CD8-positive, alpha-beta memory T cell (primary cell): ENCODE measurements at places on chromosomes 1 and 21.

- no peak for DNase-seq
Measured at GRCh38 chr1:207713529-207713928, 38.3 kb upstream of the CD46 start.

- no peak for DNase-seq
Measured at GRCh38 chr1:6724517-6725141, 23.0 kb upstream of the DNAJC11 start.

DNA sequence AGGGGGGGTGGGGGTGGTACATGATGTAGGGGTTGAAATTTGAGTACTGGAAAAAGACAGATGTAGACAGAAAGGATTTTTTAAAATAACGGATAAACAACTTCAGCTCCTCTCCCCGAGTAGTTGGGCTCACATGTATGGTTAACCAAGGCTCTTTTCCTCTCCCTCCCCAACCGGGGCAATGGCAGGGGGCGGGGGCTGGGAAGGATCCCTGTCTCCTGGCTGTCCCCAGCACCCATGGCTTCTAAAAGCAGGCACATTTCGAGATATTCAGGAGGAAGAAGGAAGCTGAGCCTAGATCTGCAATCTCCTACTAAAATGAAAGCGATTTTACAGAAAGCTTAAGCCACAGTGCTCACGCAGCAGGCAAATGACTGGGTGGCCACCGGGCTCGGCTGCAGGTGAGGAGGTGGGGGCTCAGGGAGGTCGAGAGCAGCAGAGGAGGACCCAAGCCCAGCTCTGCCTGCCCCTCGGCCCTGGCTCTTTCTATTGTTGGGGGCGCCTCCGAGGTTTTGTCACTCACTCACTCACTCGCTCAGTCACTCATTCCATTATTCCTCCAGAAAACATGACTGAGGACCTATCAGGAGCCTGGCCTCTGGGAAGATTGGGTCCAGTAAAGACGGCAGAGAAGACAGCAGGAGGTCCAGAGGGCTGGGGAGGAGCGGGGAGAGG is 573.3 kb downstream of the PTPRU start:
- no peak for DNase-seq

DNA sequence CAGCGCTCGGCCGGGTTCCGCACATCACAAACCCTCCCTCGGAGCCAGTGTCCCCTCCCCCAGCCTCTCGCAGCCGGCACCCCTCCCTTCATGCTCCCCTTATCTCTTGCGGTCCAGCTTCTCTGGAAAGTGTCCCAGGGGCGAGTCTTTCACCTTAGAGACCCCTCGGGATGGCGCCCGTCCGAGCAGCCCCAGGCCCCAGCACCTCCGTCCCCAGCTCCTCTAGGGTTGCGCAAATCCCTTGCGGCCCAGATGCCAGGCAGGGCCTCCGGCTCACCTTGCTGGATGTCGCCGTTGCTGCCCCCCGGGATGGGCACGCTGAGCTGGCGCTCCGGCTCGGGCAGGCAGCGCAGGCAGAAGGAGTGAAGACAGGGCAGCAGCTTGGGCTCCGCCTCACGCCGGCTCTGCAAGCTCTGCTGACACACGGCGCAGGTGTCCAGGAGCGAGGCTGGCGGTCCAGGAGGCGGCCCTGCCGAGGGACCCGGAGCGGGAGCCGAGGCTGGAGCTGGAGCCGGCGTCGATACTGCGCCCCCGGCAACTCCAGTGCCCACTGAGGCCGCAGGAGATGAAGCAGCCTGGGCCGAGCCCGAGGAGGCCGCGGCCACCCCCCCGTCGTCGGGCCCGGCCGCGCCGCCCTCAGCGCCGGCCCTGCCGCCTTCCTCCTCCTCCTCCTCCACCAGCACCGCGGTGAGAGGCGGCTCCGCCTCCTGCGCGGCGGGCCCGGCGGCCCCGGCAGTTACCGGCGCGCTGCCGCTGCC is 550 bp downstream of the TRIM33 start:
- DNase-seq: peak; percentile 39

- DNase-seq: no peak
Measured at GRCh38 chr1:113488576-113489177, 98.4 kb downstream of the MAGI3 start.

- no peak for DNase-seq
Measured at GRCh38 chr1:212077028-212077427, 41.5 kb downstream of the DTL start.

DNA sequence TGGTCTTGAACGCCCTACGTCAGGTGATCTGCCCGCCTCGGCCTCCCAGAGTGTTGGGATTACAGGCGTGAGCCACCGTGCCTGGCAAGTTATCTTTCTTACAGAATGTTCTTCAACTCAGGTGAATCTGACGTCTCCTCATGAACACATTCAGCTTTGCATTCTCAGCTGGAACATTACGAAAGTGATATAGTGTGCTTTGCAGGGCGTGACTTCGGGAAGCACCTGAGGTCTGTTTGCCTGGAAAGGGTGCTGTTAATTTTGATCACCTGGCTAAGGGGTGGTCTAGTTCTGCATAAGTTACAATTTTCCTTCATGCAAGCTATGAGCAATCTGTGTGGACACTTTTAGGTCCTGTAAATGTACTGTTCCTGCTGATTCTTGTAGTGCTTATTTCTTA is 16.3 kb upstream of the CLIC4 start:
- no peak for DNase-seq

DNA sequence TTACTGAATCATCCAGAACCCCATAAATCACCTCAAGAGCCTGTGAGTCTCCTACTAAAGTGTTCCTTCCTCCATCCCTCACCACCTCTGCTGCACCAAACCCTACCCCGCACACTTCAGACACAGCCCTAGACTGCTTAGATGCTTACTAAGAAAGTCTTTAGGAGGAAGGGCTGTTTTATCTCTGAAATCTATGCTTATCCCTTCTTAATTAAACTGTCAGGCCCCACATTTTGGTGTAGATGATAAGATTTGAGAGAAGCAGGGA is 216.8 kb upstream of the SGIP1 start:
- DNase-seq: no peak

- no peak for DNase-seq
Measured at GRCh38 chr1:156081180-156081916, 917 bp downstream of the MEX3A start.

DNA sequence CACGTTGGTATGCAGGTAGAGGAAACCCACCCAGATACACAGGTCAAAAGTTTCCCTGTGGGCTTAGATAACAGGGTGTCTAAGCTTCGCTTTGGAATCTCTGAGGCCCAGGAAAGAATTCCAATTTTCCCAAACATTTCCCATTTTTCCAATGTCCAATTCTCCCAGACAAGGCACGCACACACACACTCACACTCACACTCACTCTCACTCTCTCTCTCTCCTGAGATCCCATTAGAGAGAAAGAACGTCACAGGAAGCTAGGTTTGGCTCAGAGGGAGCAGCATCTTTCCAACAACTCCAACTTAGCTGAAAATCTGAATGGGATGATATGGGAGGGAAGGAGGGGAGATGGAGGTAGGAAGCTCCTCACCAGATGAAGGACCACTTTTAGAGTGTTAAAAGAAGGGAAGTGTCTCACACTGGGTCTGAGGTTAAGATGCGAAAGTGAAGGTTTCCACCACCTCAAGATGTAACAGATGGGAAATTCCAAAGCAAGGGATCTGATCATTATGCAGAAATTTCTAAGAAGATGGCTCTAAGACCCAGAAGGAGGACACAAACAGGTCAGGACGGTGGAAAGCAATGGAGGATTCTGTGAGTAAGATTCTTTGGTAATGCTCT is 63.5 kb downstream of the GNG12 start:
- DNase-seq: no peak

- no peak for DNase-seq
Measured at GRCh38 chr1:15626269-15626950, 9.2 kb downstream of the DDI2 start.

GRCh38 chr1:112982853-112983536 is 27.0 kb upstream of the SLC16A1 start:
- no peak for DNase-seq

- DNase-seq: no peak
Measured at GRCh38 chr1:63621075-63621474, 27.9 kb downstream of the PGM1 start.

- no peak for DNase-seq
Measured at GRCh38 chr1:119032986-119033385, 44.8 kb upstream of the TBX15 start.

DNA sequence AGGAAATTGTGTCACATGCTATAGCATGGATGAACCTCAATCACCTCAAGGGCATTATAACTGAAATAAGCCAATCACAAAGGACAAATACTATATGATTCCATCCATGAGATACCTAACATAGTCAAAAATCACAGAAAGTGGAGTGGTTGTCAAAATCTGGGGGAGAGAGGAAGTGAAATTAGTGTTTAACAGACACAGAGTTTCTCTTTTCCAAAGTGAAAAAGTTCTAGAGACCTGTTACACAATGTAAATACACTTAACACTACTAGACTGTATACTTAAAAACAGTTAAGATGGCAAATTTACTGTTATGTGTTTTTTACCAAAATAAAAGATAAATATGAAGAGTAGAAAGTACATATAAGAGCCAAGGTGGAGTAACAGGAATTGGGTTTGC is 31.8 kb downstream of the ZNF644 start:
- DNase-seq: no peak

GRCh38 chr21:31558189-31558961 is 101.1 kb upstream of the SOD1 start:
- no peak for DNase-seq

DNA sequence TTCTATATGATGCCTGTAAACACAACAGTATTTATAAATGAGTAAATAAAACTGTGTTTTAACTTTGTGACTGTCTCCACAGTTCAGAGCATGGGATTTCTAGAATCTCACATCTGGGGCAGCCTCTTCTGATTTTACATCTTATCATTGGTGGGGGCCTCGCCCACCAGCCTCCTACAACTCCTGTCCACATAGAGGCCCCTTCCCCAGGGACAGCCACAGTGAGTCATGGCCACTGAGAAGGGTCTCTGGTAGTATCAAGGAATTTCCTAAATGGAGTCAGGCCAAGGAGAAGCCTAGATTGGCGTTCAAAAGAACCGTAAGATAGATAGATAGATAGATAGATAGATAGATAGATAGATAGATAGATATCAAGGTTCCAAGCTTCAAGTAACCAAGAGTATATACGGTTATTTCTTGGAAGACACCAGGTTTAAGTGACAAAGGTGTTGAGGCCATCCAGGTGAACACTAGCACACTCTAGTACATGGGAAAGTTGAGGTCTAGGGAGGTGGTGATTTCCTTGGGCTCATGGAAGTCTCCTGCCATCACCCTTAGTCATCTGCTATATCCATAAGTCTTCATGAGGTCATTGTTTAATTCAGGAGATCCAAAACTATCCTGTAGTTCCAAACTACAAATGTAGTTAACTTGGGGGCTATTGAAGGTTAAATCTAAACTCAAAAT is 121.6 kb downstream of the SYT2 start:
- no peak for DNase-seq

DNA sequence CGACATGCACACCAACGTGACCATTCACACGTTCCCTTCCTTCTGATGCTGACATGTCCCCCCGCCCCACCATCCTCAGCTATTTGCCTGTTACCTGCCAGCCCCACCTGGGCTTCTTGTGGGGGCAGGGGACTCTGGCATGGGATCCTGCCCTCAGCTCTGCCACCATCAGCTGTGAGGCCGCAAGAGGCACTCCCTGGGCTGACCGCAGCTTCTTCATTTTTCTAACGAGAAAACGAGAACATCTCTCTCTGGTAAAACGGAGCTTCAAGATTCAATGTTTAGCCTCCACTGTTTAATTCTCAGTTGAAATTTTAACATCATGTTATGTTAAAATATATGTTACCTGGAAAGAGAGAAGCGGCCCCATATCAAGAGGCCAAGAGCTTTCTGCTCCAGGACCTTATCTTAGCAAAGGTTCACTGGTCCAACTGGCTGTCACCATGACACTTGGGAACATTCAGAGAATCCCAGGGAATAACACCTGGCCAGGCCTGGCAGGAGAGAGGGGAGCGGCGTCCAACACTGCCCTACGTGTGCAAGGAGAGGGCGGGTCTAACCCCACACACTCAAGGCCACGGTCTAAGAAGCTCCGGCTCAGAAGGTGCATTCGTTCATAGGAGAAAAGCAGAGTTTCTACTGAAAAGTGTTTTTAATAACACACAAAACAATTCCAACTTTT is 51.3 kb downstream of the HLCS start:
- DNase-seq: no peak

- no peak for DNase-seq
Measured at GRCh38 chr1:230189341-230189740, 122.3 kb downstream of the GALNT2 start.

DNA sequence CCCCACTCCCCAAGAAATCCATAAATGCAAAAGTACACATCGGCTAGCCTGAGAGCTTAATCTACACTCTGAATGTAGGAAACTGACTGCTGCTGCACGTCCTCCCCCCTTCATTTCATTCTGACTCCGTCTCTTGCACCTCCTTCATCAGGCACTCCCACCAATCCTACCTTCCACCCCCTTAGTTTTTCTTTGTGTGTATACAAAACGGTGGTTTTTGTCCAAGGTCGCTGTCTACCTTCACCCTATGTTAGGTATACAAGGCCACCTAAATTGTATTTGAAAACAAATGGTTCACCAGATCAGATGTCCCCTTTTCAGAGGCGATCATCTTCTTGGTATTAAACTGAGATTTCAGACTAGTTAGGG is 1.9 kb downstream of the WDR26 start:
- no peak for DNase-seq

DNA sequence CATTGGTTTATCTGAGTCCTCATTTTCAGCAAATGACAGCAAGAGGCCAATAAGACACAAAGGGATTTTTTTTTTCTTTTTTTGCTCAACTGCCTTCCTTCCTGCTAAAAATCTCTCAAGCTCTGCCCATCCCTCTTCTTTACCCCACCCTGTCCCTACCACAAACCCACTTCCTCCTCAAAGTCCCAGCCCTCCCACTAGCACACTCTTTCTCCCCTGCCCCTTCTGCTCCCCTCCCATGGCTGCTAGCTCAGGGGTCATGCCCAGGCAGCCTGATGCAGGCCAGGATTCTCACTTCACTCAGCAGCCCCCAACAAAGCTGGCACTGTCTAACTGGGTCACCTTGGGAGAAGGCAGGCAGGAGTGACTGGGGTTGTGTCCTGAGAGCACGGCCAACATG is 28.8 kb upstream of the PPP2R5A start:
- DNase-seq: peak; percentile 67

DNA sequence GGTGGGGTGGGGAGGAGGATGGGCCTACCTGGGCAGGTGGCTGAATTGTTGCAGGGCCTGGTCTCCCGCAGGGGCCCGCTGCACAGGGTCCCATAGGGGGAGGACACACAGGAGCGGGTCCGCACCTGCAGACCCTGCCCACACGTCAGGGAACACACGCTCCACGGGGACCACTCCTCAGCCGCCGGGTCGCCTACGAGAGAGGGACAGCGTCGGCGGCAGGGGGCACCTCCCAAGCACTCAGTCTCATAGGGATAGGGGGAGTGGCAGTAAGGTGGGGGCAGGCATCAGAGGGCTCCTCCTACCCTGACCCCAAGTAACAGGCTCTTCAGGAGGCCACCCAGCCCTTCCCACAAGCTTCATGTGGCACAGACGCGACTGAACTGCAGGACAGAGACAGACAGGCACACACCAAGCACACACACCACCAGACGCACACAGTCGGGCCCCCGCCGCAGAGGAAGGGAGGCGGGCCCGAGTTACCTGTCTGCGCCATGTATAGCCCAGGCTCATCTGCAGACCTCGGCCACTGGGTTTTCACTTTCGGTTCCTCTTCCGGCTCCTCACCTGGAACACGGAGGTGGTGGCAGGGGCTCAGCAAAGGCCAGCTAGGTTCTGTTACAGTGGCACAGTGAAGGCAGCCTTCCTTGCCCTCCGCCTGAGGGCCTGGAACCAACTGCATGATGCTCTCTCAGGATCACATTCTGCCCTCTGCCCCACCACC is 19.8 kb downstream of the ADGRB2 start:
- DNase-seq: no peak
